ENCODE measurements at places on chromosomes 2 and 18. TPM values are rescaled to one million over a fixed set of nuclear protein-coding genes. Genes with fewer than 3 reads are reported as not detected.

KRTCAP3 gene
- total RNA-seq, result 1.1 TPM

SATB2 gene
- total RNA-seq, result 3.7 TPM

LRRC30 gene
- not detected for total RNA-seq

CNPPD1 gene
- 40.0 TPM for total RNA-seq

CYP20A1 gene
- 7.7 TPM for total RNA-seq

CHRND gene
- total RNA-seq, result not detected

CROCC2 gene
- not detected for total RNA-seq

FAM117B gene
- 2.2 TPM for total RNA-seq

CTNNA2 gene
- 0.89 TPM for total RNA-seq

NCKAP5 gene
- 0.96 TPM for total RNA-seq

CD226 gene
- total RNA-seq, result not detected

AKAIN1 gene
- total RNA-seq, result not detected
